Activated CD8-positive, alpha-beta memory T cell treated with anti-CD3 and anti-CD28 coated beads for 4 hours (primary cell): ENCODE measurements at places on chromosomes 7 and 10.

GRCh38 chr10:84018826-84019225, 120.5 kb upstream of the GHITM start:
- DNase-seq = no peak

DNA sequence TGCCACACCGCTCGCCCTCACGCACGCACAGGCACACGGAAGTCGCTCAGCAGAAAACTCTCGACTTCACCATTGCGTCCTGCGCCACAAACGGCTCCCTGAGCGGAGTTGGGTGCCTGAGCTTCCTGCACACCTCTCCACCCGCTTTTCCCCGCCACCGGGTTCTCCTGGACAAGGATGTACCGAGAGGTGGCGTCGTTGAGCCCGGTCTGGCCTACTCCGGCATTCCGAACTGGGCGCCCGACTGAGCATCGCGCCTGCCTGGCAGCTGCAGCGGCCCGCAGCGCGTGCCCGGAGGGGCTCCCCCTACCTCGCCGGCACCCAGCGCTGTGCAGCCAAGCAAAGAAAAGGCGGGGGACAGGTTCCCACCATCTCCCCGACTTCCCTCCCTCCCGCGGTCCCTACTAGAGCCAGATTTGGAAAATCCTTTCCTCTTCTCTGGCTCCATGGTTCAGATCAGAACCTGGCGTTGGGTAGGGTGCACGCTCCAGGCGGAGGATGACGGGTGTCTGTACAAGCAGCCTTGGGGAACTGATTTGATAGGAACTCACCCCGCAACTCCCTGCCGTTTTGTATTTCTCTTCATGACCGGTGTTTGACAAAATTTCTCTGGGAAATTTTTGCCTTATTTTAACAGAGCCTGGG, 1.7 kb downstream of the SORCS3 start:
- no peak for DNase-seq

DNA sequence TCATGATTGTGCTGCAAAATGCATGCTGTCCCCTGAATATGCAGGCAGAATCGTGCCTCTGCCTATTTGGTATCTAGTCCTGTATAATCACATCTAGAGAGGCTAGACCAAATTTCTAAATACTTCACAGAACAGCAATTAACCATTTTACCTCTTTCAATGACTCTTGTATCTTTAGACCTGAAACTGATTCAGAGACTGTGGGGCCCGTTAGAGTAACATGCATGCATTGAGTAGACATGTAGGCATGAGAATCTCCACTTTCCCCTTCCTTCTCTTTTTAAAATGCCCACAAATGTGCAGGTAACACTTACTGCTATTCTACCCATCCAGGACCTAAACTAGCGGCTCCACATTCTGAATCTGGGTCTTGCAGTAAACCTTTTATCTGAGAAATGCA, 8.8 kb downstream of the ZNF92 start:
- DNase-seq = no peak

- DNase-seq = no peak
These were observed 174.0 kb downstream of the GFRA1 start for GRCh38 chr10:116099023-116099420.

- DNase-seq = no peak
These were observed 15.3 kb downstream of the ST7 start for GRCh38 chr7:116968631-116969030.

- DNase-seq = no peak
These were observed 72.5 kb upstream of the CTBP2 start for GRCh38 chr10:125232841-125233240.

DNA sequence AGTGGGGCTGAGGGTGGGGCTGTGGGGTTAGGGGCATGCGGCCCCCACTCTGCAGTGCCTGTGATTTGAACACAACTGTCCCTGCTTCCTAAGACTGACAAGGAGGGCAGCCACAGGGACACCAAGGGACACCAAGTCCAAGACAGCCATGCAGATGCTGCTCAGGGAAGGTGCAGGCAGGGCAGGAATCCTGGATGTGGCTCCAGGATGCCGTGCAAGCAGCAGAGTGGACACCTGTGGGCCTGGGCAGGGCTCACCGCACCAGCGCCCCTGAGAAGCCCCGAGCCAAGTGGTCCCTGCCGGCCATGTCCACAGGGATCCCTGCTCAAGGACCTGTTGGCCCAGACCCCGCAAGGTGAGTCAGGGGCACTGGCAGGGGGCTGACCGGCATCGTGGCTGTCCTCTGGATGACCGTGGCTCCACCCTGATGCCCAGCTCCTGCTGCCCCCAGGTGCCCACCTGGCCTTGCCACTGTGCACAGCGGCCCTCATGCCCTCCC, 58.5 kb downstream of the STK32C start:
- DNase-seq = no peak

DNA sequence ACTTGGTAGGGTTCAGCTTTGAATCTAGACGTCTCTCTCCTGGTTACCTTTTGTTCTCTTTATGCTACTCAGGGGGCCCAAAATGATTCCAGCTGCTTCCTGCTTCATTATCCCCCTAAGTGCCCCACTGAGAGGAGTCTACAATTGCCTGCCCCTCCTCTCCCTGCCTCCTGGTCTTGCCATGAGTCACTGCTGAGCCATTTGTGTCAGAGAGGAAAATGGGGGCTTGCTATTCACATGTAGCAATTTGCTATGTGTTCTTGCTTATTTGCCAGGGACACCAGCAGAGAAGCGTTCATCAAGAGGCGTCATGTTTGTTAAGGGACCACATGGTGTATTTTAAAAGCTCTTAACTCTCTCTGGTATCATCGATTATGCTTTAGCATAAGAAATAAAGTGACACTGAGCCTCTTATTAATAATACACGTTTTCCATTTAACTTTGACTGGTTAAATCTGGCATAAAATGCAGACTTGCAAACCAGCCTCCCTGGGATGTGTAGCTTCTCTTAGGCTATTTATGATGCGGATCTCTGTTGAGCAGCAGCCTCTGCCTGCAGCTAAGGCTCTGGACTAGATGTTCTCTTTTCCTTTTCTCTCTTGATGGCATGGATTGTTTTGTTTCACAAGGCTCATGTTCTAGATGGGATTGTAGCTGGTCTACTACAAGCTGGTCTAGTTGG, 239.3 kb downstream of the AUTS2 start:
- DNase-seq = no peak

GRCh38 chr10:32981760-32982159, 23.7 kb upstream of the ITGB1 start:
- DNase-seq = no peak
